ENCODE measurements at places on chromosomes 11 and 22.

- no peak for DNase-seq
Observed at GRCh38 chr11:13364388-13364787, 86.8 kb downstream of the BMAL1 start.

DNA sequence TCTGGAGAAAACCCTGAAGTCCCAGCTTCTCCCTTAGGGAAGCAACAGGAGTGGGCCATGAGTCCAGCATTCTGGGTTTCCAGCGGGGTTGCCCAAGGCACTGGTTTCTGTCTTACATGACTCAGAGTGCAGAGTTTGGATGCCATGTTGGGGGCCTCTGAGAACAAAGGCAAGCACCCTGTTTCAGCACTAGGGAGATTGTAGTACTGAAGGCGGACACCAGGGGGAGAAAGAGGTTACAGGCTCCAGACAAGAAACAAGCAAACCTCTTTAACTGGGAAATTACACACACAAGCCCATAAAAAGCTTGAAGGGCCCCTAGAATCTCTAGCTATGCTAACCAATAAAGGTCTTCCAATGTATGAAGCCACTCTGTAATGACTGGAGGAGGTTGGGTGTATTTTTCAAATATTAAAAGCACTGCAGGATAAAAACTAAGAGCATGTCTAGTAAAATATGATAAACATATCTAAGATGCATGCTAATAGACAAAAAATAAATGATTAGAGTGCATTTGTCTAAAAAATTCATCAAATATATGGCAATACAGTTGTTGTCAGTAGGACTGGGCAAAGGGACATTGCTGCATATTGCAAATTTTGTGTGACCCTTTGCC, 7.1 kb downstream of the MS4A6E start:
- DNase-seq, result peak; percentile 78

- no peak for DNase-seq
Observed at GRCh38 chr11:19929147-19929546, 216.5 kb downstream of the NAV2 start.

- no peak for DNase-seq
Observed at GRCh38 chr11:14555818-14556217, 35.6 kb upstream of the PSMA1 start.

DNA sequence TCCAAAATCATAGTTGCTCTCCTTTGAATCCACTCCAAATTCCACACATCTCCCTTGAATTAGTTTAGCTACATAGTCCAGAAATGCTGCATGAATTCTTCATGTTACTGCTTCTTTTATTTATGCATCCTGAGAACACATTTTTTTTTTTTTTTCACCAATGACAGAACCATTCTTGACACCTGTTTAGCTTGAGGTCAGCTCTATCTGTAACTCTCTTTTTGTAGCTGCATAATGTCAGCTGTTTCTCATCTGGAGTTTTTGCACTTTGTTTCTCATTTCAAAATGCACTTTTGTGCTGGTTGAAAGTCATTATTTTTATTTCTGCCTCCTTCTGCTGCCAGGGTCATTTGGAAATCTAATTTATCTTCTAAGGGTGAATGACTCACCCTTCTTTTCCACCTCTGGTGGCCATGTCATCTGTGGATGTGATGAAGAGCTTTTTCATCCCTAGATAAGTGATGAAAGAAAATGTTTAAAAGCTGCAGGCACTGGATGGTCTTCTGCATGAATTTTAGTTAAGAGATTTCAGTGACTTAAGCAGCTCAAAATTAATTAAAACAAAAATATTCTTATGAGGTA, 93.7 kb downstream of the JRKL start:
- no peak for DNase-seq

DNA sequence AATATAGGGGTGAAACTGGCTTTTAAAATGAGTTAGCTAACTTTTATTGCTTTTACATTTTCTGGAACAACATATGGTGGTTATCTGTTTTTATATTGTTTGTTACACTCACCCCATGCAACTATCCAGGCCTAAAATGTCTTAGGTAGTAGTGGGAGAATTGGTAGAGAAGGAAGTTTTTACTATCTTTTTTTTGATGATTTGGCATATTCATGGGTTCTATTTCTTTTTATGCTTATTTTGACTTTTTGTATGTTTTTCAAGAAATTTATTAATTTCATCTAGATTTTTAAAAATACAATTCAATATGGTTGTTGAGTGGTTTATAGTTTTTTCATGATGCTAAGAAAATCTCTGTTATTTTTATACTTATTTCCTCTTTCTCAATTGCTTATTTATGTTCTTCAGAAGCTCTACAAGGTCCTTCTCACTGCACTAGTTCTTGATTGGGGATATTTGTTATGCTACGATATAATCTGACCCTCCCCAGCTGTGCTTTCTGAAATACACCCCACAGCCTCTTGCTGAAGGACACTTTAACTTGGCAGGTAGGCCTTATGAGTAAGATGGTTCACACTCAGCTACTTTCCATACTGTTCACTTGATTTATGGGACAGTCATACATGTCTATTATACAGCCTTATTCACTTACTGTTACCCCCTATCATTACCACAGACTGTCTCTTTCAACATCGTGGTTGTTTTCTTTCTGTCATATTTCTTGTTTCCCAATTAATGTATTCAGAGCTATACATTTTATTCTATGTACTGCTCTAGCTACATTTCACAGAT, 431.2 kb downstream of the METTL15 start:
- DNase-seq, result no peak

DNA sequence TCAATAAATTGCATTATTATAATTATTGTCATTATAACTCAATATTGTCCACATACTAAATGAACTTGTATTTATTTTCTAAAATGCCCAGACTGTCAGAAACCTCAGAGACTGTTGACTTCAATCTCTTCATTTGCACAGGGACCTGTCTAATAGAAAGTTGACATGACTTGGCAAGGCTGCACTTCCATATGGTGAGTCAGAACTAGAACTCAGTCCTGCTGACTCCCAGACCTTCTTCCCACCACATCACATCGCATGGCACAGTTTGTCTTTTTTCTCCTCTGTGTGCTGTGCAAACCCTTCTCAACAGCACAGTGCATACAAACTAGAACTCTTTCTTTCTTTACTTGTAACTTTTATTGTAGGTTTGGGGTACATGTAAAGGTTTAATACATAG, 215.1 kb upstream of the BLID start:
- no peak for DNase-seq

DNA sequence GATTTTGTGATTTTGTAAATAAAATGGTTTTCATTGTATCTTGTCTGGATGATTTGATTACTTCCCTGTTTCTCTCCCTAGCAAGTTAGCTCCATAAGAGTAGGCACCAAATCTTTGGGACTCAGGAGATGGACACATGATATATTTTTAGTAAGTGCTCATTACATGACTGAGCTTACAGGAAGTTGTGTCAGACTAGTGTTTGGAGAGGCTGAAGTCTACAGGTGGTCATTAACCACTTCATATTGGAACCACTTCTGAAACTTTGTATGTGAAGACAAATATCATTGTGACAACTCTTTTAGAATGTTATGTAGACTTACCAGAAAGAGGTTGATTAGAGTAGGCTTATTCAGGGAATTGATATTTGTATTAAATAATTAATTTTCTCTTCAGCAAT, 19.1 kb downstream of the ARHGAP42 start:
- no peak for DNase-seq

DNA sequence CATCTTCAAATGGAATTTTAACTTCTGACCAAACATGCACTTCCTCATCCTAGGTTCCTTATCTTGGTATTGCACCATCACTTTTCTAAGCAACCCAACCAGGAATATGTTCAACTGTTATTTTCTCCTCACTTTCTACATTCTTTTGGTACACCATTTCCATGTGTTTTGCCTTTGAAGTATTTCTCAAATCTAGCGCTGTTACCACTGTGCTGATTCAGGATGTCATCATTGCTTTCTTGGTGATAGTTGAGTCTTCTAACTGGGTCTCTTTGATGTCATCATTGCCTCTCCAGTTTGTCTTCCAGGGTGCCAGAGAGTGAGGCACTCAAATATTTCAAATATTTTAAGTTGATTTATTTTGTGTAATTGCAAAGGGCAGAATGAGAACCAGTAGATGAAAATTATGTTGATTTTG, 47.5 kb downstream of the HORMAD2 start:
- DNase-seq, result no peak

DNA sequence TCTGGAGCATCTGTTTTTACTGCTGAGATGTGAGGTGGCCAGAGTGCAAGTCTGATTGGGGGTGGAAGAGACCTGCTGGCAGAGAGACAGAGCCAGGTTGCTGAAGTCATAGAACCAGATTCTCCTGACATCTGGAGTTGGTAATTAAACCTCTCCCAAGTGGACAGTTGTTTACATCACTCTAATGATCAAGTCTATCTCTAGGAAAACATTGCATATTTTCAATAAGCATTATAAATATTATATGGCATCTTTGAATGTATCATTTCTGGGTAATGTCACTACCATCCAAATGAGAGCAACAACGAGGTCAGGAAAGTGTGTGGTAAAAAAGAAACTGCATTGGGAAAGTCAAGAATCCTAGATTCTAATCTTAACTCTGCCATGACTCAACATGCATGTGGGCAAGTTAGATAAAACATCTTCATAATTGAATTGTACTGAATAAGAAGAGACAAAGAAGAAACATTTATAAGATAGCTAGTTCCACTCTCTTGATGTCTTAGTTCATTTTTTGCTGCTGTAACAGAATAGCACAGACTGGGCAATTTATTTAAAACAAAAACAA, 351.2 kb upstream of the API5 start:
- no peak for DNase-seq

DNA sequence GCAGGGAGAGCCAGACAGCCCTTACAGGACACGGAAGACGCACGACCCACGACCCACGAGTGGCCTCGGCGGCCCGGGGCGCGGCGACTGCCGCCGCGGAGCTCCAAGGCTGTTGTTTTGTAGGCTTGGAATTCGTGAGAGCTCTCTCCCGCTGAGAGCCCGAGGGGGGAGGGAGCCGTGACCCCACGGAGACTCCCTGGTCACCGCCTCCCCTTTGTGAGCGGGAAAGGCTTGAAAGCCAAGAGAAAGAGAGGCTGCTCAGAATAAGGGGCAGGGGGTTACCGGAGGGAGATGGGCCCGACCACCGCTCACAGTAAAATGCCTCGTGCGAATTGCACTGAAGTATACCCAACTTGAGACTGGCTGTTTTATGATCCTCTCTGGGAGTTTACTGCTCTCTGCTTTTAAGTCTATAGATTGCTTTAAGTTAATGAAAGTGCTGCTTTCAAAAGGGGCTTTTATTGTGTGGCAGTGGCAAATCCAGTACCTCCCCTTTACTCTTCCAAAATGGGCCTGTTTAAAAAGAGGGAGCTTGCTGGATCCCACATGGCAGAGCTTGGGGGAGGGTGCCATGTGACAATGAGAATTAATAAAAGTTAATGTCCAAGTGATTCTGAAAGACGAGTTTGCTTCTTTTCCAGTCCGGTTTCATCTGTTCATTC, 2.9 kb downstream of the PKNOX2 start:
- no peak for DNase-seq

DNA sequence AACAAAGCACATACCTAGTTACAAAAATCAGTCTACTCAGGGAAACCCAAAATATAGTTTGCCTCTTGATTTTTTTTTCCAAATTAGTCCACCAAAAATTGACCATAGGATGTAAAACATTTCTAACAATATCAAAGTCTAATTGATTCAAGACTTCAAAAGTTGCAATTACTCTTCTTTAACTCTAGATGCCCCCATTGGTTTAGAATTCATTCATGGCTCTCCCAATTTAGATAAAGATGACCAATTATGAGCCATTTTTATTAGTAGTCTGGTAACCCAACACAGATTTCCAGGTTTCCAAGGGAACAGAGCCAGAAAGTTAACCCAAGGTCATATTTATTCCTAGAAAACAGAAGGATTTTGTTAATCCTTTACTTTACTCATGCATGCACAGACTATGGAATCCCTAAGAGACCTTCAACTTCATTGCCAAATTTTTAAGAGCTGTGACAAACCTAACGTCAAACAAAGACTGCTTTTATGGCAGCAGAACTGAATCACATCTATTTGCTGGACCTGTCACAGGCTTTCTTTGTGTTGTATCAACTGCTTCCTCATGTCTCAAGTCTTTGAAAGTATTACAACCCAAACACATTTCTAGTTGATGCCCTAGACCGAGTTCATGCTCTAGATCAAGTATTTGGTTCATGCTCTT, 55.3 kb downstream of the C22orf42 start:
- no peak for DNase-seq

- DNase-seq, result no peak
Observed at GRCh38 chr11:69375316-69376154, 81.6 kb downstream of the MYEOV start.

GRCh38 chr11:117195761-117196160, 3.4 kb upstream of the TAGLN start:
- DNase-seq, result no peak

- DNase-seq, result no peak
Observed at GRCh38 chr22:26798462-26799065, 141.2 kb downstream of the MIAT start.

DNA sequence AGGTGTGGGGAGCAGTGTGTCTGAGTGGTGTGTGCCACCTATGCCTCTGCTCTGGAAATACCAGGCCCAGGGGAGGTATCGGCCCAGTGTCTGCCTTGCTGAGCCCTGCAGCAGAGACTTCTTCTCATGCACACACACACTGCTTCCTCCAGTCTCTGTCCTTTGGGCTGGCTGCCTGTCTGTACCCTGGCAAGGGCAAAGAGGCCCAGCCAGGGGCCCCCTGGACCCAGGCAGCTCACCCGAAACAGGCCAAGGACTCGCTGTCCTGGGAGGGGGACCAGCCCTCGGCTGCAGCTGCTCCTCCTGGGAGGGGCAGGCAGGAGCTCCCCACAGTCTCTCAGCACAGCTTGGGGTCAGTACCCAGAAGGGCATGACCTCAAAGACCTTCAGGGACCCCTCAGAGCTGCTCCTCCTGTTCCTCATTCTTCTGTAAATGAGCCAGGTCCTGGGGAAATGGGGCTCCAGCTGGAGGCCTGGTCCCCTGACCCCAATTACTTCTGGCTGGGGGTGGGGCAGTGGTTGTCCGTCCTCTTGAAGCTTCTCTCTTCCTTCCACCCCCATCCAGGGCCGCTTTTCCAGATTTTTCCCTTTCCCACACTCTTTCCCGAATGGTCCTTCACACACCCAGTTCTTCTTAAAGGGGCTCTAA, 24.5 kb upstream of the ALX4 start:
- DNase-seq, result no peak

DNA sequence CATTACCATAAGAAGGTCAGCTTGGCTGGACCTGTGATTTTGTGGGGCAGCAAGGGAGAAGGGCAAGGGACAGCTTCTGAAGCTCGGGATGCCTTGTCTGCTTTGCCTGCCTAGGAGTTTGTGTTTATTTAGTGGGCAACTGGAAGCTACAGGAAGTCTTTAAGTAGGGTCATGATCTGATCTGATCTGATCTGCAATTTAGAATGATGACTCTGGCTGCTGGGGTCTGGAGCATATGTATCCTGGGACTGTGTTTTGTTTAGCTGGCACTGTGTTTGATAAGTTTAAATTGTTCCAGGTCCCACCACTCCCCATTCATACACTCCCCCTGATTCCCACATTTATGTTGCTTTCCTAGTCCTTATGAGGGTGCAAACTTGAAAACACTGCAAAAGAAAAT, 47.7 kb upstream of the HTATIP2 start:
- no peak for DNase-seq
